ENCODE measurements at places on chromosomes 1 and 21. TPM values are rescaled to one million over a fixed set of nuclear protein-coding genes. Genes with fewer than 3 reads are reported as not detected.
A peak's percentile ranks its signal among the peaks of the same experiment; 100 is the strongest.

Gene ACOT11
- total RNA-seq = 30.5 TPM

DNA sequence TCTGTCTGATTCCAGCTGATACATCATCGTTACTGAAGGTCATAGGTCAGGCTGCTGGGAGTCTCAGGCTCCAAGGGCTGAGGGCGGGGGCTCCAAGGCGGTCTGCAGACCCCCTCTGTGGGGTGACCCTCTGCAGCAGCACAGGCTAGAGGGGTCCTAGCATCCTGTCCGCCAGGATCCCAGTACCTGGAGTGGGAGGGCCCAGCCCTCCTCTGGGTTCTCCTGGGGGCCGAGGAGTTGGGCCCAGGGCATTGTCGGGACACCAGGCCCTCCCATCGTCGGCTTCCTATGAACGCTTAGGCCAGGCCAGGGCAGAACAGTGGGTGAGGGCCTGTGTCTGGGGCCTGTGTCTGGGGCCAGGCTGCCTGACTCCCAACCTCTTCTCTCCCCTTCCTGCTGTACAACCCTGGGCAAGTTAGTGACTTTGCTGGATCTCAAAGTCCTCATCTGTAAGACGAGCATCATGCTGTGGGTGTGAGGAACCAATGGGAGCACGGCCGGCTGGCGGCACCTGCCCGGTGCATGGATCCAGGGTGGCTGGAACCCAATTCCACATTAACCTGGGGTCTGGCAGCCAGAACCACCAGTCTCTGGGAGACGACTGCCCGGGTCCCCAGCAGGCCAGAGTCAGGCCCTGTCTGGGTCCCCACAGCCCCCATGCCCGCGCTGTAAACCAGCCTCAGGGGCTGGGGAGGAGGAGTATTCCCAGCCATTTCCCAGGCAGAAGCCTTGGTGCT, 56.2 kb upstream of the COL18A1 start:
- H3K4me1 ChIP-seq = peaks cover 27% of the 10 kb centered on the region
- H3K4me3 ChIP-seq = no peak overlapping the region
- H3K27me3 ChIP-seq = no peaks in the 10 kb centered on the region
- no peaks in the 10 kb centered on the region for H3K36me3 ChIP-seq

DNA sequence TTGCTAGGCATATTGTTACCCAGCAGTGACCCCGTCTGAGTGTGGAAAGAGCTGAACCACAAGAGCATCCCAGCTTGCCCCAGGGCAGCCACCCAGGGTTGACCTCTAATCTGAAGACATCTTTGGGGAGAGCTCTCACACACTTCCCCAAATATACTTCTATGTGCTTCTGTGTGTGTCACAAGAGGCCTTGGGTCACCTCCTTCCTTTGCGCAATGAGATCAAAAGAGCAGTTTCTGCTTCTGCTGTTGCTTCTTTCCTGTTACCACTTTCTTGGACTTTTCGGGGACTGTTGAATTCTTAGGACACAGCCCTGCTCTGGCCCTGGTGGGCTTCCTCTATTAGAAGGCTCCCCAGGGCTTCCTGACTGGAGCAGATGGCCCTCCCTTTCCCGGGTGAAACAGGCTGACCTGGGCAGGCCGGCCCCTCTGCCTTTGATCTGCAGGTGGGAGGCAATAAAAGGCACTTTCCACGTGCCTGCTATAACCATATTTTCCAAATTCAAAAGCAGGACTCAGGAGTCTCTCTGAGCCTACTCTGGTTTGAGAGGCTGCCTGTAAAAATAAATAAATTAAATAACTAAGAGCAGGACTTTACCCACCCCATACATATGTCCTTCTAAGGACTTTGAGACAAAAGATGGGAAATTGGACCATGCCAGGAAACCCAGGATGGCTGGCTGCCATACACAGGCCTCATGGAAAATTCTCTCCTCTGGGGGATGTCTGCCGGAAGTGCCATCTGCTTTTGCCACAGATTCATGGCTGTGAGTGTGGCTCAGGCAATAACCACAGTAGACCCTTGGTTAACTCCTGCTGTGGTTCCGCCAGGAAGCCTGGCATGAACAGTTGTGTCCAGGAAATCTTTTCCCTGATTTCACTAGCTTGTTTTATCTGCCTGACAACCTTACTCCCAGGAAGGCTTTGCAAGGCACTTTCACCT, 28.3 kb upstream of the RCSD1 start:
- H3K36me3 ChIP-seq = no peaks in the 10 kb centered on the region
- peak; percentile 72 for DNase-seq
- no peaks in the 10 kb centered on the region for H3K27me3 ChIP-seq
- peak overlapping the region; percentile 19 for H3K27ac ChIP-seq
- H3K4me3 ChIP-seq = no peak overlapping the region

GRCh38 chr1:56872597-56872996, 18.0 kb downstream of the C8A start:
- H3K4me1 ChIP-seq = no peaks in the 10 kb centered on the region
- H3K27ac ChIP-seq = no peak overlapping the region
- DNase-seq = no peak
- no peaks in the 10 kb centered on the region for H3K27me3 ChIP-seq
- no peaks in the 10 kb centered on the region for H3K36me3 ChIP-seq

DNA sequence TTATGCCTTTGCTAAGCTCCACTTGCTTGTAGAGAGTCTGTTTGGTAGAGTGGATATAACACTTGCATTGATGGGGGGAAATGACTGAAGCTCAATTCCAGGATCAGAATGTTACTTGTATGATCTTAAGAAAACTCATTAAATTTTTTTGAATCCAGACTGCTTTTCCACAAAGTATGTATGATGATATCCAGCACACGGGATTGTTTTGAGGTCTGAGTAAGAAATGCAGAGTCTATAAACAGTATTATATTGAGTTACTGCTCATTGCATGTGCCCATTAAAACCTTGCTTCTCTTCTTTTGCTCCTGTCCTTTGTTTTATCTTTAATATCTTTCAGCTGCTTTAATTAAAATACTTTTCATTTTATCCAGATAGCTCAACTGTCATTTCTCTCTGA, 570.4 kb upstream of the ZRANB2 start:
- H3K4me1 ChIP-seq = no peaks in the 10 kb centered on the region
- H3K27me3 ChIP-seq = no peaks in the 10 kb centered on the region
- DNase-seq = no peak
- H3K36me3 ChIP-seq = no peaks in the 10 kb centered on the region
- no peak overlapping the region for H3K4me3 ChIP-seq
- no peak overlapping the region for H3K27ac ChIP-seq

- H3K36me3 ChIP-seq = no peaks in the 10 kb centered on the region
- peak overlapping the region; percentile 12 for H3K27ac ChIP-seq
- H3K4me1 ChIP-seq = no peaks in the 10 kb centered on the region
- H3K27me3 ChIP-seq = no peaks in the 10 kb centered on the region
- peak; percentile 19 for DNase-seq
These were observed 26.7 kb downstream of the CLSTN1 start for GRCh38 chr1:9797049-9797448.

All from sigmoid colon (tissue), 7 donors.